Thyroid gland (tissue), 4 donors: ENCODE measurements at places on chromosomes 4 and X. TPM values are rescaled to one million over a fixed set of nuclear protein-coding genes. Genes with fewer than 3 reads are reported as not detected.

Gene ANOS1
- total RNA-seq: 39.2 TPM

Gene ART3
- total RNA-seq: not detected

DNA sequence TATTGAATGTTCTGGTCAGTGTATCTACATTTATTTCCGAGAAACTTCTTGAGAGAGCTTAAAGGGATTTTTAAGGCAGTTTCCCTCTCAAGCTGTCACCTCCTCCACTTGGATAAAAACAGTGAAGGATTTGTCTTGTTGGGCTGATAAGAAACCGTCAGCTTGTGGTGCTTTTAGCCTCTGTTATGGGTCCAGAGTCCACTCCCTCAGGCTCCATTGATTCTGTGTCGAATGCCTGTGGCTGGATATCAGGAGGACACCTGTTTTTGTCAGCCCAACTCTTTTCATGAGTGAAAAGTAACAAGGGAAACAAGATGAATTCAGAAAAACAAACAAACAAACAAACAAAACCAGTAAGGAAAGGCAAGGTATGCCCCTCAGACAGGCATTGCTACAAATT is 12.4 kb downstream of the CLCN4 start:
- no peaks in the 10 kb centered on the region for H3K4me1 ChIP-seq
- no peak overlapping the region for H3K27ac ChIP-seq
- H3K27me3 ChIP-seq: no peaks in the 10 kb centered on the region
- no peaks in the 10 kb centered on the region for H3K36me3 ChIP-seq
- H3K4me3 ChIP-seq: no peak overlapping the region

DNA sequence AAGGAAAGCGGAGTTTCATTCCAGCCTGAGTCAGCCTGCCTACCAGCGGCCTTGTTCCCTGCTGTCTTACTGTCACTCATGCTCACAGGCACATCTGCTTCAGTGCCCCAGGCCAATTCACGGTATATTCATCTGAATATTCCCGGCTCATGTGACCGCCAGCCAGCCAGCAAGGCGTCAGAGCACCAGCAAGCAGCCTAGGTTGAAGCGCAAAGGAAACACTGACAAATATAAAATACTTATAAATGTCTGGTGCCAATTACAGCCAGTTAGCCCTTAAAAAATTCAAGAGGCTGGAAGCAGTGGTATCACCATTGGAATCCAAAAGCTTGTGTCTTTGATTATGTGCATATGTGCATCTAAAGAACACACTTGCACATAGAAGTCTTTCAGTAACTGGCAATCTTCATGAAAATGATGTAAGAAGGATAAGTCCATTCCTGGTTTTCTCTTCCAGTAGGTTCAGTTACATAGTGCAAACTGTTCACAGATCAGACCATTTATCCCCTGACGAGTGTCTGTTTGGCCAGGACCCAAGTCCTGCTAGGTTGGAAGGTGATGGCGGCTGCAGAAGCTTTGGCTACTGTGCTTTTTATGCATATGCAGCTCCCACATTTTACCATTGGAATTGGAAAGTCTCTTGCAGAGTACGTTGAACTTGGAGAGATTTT is 61.3 kb downstream of the LUZP4 start:
- H3K27ac ChIP-seq: no peak overlapping the region
- H3K36me3 ChIP-seq: no peaks in the 10 kb centered on the region
- DNase-seq: no peak
- peaks cover 3% of the 10 kb centered on the region for H3K4me1 ChIP-seq
- no peak overlapping the region for H3K4me3 ChIP-seq

DNA sequence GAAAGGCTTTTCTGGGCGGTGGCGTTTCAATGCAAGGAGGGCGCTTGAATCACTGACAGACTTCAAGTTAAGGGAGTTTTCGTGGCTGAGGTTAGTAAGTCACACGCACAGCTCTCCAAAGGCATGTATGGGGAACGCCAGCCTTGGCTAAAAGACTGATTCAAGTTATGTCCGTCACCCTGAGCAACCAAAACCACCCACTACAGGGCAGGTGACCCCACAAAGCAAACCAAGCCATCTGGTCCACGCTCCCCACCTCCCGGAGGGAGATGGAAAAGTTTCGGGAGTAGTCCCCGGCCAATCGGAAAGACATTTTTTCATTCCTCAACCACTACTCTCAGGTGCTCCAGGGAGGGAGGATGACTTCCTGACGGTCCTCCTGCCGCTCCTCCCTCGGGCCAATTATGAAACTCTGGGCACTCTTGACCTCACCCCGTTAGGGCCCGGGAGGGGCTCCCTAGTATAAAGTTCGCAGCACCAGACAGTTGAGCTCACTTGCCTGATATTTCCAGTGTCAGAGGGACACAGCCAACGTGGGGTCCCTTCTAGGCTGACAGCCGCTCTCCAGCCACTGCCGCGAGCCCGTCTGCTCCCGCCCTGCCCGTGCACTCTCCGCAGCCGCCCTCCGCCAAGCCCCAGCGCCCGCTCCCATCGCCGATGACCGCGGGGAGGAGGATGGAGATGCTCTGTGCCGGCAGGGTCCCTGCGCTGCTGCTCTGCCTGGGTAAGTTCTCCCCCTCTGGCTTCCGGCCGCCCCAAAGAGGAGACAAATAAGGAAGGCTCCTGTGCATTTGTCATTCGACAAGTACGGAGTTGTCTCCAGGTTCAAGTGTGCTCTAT is at the start of gene EREG:
Gene EREG, plus strand, starts transcription at position 494 of the 840 bp plus-strand sequence. Its CDS starts 164 bp downstream, at position 658.
- no peak within 1 kb of the TSS for H3K4me3 ChIP-seq
- H3K27me3 ChIP-seq: no peaks in the 10 kb centered on the region
- H3K27ac ChIP-seq: no peak within 1 kb of the TSS

DNA sequence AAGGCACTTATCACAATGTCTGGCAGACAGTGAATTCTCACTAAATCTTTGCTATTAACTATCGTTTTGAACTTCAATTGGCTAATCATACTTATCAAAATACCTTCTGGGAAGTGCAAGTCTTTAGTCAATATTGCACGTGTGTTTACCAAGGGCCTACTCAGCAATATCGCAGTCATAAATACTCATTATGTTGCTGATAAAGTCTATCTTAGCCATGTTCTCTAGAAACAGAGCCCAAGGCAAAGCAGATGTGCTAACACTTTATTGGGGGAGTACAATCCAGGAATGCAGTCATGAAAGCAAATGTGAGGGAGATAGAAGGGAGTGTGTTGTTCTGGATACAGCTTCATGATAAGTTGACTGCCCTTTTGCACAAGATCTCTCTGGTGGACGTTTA is 90.5 kb downstream of the FBXO8 start:
- no peaks in the 10 kb centered on the region for H3K27me3 ChIP-seq
- H3K27ac ChIP-seq: no peak overlapping the region
- no peaks in the 10 kb centered on the region for H3K4me1 ChIP-seq
- DNase-seq: no peak
- no peak overlapping the region for H3K4me3 ChIP-seq
- no peaks in the 10 kb centered on the region for H3K36me3 ChIP-seq

DNA sequence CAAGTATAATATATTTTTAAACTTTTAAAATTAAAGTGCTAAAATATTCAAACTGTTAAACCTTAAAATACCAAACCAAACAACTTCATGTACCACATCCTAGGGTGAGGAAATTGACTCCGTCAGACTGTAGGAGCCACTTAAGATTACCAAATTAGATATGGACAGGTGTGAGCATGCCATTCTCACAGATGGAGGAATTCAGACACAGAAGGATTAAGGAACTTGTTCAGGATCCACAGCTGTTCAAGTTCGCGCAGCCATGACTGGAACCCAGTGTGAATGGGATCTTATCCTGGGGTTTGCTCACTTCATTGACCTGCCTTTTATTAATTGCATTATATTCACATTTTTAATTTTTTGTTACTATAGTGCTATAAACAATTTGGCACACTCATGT is 224.9 kb upstream of the PCDH7 start:
- no peak overlapping the region for H3K4me3 ChIP-seq
- no peaks in the 10 kb centered on the region for H3K4me1 ChIP-seq
- no peak overlapping the region for H3K27ac ChIP-seq
- no peaks in the 10 kb centered on the region for H3K27me3 ChIP-seq
- no peaks in the 10 kb centered on the region for H3K36me3 ChIP-seq
